A549 treated with dexamethasone at 1 μM for 4 hours (cell line): ENCODE measurements at places on chromosomes 1 and 21. TPM values are rescaled to one million over a fixed set of nuclear protein-coding genes. Genes with fewer than 3 reads are reported as not detected.

ARTN gene
- 0.10 to 0.48 TPM (median 0.17 TPM) in 4 of 5 replicates, not detected in the other for total RNA-seq

HES3 gene
- total RNA-seq: not detected in 5 replicates

NDUFS2 gene
- total RNA-seq: 80.5 to 103 TPM (median 82.4 TPM) in 5 replicates

PRR9 gene
- 0.10 TPM in 1 of 5 replicates, not detected in the others for total RNA-seq

GJA8 gene
- not detected in 5 replicates for total RNA-seq

RABGAP1L gene
- total RNA-seq: 4.9 to 6.9 TPM (median 6.7 TPM) in 5 replicates

SH3BGR gene
- 0.26 to 1.4 TPM (median 0.60 TPM) in 5 replicates for total RNA-seq

SPATA45 gene
- total RNA-seq: 0.20 to 0.46 TPM (median 0.42 TPM) in 3 of 5 replicates, not detected in the others

MAGI3 gene
- total RNA-seq: 3.4 to 4.9 TPM (median 4.1 TPM) in 5 replicates

POMGNT1 gene
- total RNA-seq: 36.0 to 48.3 TPM (median 46.7 TPM) in 5 replicates

FCRLA gene
- 0.08 TPM in 1 of 5 replicates, not detected in the others for total RNA-seq

KIF21B gene
- total RNA-seq: 1.2 to 2.4 TPM (median 2.1 TPM) in 5 replicates

BCAN gene
- total RNA-seq: 0.11 to 0.14 TPM in 2 of 5 replicates, not detected in the others

DNALI1 gene
- total RNA-seq: 0.02 to 0.27 TPM (median 0.05 TPM) in 3 of 5 replicates, not detected in the others

KMO gene
- total RNA-seq: 0.55 to 1.2 TPM (median 1.1 TPM) in 5 replicates

RGS7 gene
- total RNA-seq: 0.05 TPM in 1 of 5 replicates, not detected in the others

S100A2 gene
- total RNA-seq: 22.8 to 28.7 TPM (median 26.8 TPM) in 5 replicates

UBXN10 gene
- total RNA-seq: 0.01 to 0.02 TPM in 2 of 5 replicates, not detected in the others

SELENBP1 gene
- 6.2 to 7.8 TPM (median 6.6 TPM) in 5 replicates for total RNA-seq

SPRR2E gene
- total RNA-seq: not detected in 5 replicates

SIM2 gene
- 4.8 to 8.4 TPM (median 6.5 TPM) in 5 replicates for total RNA-seq
